Activated T-cell treated with anti-CD3 and anti-CD28 coated beads for 1 hour (primary cell): ENCODE measurements at places on chromosomes 3 and 15.

GRCh38 chr3:114700637-114701234 lies 406.9 kb downstream of the TIGIT start:
- no peak for DNase-seq

GRCh38 chr3:186280737-186281136 lies 81.3 kb downstream of the DGKG start:
- no peak for DNase-seq

- no peak for DNase-seq
Measured at GRCh38 chr3:193780397-193780796, 187.4 kb downstream of the OPA1 start.

- no peak for DNase-seq
Measured at GRCh38 chr3:9349321-9350117, 13.3 kb upstream of the THUMPD3 start.

DNA sequence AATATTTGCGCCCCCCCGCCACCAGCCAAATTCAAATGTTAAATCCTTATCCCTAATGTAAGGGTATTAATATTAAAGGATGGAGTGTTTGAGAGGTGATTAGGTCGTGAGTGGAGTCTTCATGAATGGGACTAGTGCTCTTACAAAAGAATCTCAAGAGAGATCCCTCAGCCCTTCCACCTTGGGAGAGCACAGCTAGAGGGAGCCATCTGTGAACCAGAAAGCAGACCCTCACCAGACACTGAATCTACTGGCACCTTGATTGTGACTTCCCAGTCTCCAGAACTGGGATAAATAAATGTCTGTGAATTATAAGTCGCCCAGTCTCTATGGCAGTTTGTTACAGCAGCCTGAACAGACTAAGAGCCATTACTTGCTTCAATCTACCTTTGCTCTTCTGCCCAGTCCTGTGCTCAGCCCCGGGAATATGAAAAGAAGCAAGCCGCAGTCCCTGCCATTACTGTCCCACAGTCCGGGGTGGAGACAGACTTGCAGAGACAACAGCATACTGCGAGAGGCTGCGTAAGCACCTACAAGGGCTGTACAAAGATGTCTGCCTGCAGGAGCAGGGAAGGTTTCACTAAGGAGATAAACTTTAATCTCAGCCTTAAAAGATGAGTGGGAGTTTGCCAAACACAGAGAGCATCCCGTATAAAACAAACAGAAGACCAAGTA lies 110.7 kb upstream of the TMCO5A start:
- DNase-seq = no peak

GRCh38 chr3:5116538-5116937 lies 5.6 kb upstream of the ARL8B start:
- DNase-seq = no peak

GRCh38 chr3:129047553-129047839 lies 13.1 kb upstream of the GP9 start:
- DNase-seq = no peak

GRCh38 chr3:52388933-52389332 lies 56.0 kb downstream of the SEMA3G start:
- no peak for DNase-seq

GRCh38 chr15:32715276-32715675 lies 2.5 kb upstream of the GREM1 start:
- DNase-seq = no peak

DNA sequence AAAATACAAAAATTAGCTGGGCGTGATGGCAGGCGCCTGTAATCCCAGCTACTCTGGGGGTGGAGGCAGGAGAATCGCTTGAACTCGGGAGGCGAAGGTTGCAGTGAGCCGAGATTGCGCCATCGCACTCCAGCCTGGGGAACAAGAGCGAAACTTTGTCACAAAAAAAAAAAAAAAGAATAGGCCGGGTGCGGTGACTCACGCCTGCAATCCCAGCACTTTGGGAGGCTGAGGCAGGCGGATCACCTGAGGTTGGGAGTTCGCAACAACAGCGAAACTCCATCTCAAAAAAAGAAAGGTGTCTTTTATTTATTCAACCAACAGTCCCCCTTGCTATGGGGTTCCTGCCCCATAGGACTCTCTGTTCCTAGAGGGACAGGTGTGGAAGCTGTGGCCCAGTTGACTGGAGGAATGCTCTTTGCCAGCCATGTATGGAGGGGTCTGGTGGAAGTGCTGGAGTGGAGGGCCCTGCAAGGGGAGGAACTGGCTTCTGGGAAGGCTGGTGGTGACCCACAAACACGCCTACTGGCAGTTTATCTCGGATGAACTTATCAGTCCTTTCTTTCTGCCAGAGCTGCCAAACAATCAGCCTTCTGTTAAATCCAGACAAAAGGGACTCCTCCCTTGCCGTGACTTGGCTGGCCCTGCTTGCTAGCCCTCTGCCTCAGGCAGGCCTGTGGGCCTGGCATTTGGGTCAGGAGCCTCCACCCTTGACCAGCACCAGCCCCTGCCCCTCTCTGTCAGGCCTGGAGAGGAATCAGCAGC lies 4.6 kb upstream of the DAG1 start:
- no peak for DNase-seq

DNA sequence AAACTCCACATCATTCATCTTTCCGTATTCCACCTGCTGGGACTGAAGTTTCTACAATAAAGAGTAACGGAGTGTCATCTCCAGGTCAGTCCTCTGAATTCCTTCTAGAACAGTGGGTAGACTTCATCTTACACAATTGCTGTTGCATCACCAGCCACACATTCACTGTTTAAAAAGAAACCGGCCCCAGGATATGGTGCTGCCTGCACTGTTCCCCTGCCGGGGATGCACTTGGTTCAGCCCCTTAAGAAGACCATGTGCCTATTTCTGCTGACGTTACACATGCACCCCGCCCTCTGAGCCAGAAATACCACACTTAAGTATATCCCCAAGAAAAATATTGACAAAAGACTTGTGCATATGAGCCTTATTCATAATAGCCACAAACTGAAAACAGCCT lies 233.4 kb downstream of the FEZF2 start:
- DNase-seq = no peak

- no peak for DNase-seq
Measured at GRCh38 chr3:18812316-18812715, 336.0 kb upstream of the KCNH8 start.

- DNase-seq = no peak
Measured at GRCh38 chr3:159978353-159978752, 10.3 kb upstream of the IL12A start.

GRCh38 chr15:40695469-40695890 lies 506 bp downstream of the RAD51 start:
- no peak for DNase-seq

GRCh38 chr3:34924961-34925360 lies 714.4 kb upstream of the ARPP21 start:
- no peak for DNase-seq

GRCh38 chr3:72418244-72418643 lies 430.0 kb downstream of the SHQ1 start:
- no peak for DNase-seq

- no peak for DNase-seq
Measured at GRCh38 chr3:147887797-147888196, 478.6 kb downstream of the ZIC1 start.

DNA sequence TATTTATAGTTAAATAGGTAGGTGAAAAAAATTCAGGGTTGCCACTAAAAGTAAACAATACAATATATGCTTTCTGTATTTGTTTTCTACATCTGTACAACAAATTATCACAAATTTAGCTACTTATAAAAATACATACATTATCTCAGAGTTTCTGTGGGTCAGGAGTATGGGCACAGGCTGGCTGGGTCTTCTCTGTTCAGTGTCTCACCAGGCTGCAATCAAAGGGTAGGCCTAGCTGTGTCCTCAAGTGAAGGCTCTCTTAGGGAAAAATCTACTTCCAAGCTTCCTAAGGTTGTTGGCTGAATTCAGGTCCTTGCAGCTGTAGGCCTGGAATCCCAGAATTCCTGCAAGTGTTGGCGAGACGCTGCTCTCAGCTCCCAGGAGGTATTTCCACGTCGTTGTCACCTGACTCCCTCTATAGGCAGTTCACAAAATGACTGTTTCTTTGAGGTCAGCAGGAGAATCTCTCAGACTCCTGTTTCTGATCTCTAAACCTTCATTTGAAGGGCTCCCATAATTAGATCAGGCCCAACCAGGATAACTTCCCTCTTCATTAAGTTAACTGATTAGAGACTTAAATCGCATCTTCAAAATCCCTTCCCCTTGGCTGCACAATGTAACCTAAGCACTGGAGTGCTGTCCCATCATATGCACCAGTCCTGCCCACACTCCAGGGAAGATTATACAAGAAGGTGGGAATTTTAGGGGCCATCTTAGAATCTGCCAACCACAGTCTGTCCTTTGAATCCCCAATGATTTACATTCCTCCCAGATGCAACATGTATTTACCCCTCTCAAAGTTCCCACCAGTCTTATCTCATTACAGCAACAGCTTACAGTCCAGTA lies 296.6 kb downstream of the SUCLG2 start:
- DNase-seq = no peak

- no peak for DNase-seq
Measured at GRCh38 chr15:90876046-90876445, 7.7 kb downstream of the FURIN start.

- no peak for DNase-seq
Measured at GRCh38 chr3:31402117-31402516, 130.6 kb upstream of the STT3B start.

- DNase-seq = no peak
Measured at GRCh38 chr3:62870321-62870720, 4.9 kb downstream of the CADPS start.
